Hippocampal formation (tissue), 2 donors: ENCODE measurements at places on chromosomes 1 and 21.
A peak's percentile ranks its signal among the peaks of the same experiment; 100 is the strongest.

DNA sequence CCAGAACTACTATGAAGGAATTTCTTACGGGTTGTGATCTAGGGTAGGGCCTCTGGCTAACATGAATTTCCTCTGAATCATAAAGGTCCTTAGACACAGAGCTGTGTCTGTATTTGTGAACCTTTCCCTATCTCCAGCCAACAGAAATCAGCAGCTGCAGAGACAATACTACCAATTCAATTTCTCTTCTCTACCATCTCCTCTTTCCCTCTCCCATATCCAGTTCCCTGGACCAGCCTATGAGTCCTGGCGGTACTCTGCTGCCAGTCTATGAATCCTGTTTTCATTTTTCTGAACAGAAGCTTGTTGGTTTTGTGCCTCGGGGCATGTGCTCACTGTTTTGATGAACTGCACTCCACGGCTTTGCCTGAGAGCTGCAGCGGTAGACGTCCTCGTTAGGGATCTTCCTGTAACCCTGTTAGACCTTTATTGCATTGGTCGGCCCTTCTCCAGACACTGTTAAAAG is 458.0 kb upstream of the VAMP3 start:
- DNase-seq: peak; percentile 5

DNA sequence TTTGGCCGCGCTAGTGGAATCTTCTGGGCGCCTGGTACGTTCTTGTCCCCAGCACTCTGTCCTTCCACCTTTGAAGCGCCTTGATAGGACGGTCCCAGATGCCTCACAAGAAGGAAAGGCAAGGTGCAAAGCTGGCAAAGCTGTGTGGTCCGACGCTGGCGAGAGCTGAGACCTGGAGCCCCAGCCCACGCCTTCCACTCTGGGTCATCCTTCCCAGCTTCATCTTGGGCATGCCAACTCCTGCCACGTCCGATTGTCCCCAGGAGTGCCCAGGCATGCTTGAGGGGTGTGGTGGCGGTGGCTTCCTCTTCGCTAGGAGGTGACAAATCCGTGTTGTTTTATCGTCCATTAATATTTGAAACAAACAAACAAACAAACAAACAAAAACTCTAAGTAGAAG is 123.9 kb upstream of the DPYD start:
- no peak for DNase-seq

GRCh38 chr1:183881387-183882131 is 76.6 kb downstream of the RGL1 start:
- peak; percentile 54 for DNase-seq

DNA sequence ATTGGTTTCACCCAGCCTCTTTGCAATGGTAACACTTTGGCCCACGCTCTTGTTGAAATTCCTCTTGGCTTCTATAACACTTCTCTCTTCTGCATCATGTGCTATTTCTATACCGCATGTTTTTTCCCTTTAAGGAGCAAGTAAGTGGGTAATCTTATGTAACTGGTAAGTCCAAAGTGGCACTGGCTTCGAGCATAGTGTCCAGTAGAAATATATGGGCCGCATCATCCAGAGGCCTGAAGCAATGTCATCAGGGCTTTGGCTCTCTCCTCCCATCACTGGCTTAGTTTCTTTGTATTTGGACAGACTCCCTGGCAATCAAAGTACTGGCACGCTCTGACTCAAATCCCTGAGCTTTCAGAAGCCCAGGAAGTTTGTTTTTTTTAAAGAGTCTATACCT is 17.5 kb downstream of the CHML start:
- no peak for DNase-seq

DNA sequence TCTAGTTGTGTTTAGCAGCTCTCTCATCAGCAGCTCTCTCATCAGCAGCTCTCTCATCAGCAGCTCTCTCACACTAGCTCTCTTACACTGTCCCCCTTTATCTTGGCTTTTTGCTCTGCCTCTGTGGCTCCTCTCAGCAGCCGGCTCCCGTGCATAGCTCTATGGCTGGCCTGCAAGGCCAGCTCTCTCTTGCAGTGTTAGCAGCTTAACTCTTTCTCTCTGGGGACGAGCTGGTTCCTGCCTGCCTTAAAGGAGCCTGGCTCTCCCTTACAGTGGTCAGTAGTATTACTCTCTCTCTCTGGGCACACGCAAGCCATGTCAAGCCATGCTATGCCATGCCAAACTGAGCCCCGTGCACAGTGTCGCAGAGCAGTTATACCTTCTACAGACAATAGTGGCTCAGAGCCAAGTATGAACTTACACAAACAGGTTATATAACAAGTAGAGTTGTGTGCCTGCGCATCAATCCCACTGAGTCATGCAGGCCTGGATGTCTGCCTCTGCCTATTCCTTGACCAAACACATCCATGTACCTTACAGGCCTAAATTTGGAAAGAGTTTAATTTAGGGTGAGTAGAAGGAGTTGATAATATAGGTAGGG is 295.9 kb downstream of the TPR start:
- DNase-seq: no peak

DNA sequence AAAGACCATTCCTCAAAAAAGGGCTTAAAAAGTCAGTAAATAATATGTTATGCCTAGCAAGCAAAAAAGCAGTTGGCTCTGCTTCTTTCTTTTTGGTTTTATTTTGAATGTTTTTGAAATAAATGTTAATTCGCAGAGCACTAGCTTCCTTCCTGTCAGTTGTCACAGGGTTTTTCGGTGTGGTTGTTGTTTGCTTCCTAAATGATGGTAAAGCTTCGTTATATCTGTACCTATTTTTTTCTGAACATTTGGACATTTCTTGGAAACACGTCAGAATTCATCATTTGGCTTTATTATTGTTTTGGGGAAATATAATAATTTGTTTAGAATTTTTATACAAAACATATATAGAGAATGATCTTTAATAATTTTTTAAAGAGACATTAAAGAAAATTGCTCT is 351.9 kb upstream of the SGIP1 start:
- DNase-seq: no peak

DNA sequence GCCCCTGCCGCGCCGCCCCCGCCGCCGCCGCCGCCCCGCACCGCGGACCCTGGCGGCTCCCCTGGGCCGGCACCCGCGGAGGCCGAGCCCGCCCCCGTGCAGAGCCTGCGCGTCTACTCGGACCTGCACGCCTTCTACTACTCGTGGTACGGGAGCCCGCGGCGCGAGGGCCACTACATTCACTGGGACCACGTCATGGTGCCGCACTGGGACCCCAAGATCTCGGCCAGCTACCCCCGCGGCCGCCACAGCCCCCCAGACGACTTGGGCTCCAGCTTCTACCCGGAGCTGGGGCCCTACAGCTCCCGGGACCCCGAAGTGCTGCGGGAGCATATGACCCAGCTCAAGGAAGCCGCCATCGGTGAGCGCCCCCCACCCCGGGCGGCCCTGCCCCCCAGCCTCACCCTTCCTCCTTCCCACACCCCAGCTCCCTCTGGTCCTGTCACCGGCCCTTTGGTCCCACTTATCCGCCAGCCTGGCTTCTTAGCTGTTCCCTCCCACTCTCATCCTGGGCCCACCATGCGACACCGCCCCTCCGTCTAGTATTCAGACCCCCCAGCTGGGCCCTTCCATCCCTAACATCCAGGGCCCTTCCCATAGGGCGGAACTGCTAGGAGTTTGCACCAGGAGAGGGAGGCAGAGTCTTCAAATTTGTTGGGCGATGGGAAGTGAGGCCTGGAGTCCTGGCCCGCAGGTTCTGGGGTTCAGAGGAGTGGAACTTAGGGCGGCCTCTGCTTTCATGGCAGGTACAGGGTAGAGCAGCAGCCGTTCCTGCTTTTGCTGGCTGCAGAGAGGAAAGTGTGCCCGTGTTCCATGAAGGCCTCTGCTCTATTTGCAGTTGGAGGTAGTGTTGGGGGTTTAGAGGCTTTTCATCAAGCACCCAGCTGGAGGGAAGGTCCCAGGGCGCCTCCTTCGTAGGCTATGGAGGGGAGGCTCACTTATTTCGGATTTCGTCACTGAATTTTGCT is 1.0 kb downstream of the MANEAL start:
- DNase-seq: no peak

DNA sequence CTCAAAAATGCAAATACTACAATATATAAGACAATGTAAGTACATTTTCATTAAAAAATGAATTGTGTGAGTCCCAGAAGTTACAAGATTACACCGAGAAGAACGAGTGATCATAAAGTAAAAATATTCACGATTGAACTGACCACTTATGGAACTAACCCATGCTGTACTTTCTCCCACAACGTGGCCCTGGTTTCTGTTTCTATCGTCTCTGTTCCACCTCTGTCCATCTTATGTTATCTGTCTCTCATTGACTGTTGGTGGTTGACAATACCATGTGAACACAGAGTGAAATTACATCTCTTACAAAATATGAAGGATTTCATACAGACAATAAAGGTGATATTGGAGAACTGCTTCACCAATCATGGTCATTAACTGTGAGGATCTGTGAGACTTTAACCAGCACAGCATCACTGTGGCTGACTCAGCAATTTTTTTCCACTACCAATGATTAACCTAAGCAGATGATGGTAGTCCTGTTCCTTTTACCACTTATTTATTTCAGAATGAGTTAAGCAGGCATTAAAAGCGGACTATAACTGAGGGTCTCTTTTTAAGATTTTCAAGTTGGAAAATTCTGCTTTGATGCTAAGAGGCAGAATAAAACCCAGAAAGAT is 165.1 kb downstream of the TGFB2 start:
- no peak for DNase-seq

- DNase-seq: no peak
Measured at GRCh38 chr1:6408023-6408422, 11.7 kb downstream of the HES2 start.

DNA sequence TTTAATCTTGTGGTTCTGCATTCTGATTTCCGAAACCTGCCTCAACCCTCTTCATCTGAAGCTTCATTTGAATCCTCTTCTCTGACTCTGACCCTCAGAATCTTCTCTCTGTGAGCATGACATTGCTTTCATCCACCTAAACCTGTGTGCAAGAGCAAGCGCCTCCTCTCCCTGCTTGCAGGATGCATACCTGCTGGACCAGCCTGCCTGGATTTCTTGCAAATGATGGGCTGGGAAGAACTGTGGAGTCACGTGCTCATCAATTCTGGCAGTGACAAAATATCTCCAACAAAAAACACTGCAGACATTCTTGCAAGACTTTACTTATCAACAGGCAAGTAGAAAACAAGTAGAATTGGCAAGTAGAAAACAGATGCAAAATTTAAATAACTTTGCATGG is 20.8 kb upstream of the SLC35F3 start:
- no peak for DNase-seq

DNA sequence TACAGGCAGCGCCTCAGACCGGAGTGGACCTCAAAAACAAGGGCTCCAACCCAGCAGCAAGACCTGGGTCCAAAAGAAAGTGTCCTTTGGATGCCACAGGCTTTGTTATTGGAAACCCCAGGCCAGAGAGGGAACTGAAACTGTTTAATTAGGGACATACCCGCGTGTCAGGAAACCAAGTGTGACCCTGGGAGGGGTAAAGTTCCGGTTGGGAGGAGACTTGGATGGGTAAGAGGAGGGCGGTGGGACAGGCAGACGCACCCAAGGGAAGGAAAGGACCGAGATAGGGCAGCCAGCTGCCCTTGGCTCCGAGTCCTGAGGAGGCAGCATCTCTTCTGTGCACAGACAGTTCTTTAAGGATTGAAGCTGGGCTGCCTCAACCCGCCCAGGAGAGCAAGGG is 71.4 kb downstream of the CDC7 start:
- DNase-seq: no peak

GRCh38 chr21:26025536-26026512 is 144.7 kb downstream of the APP start:
- no peak for DNase-seq

DNA sequence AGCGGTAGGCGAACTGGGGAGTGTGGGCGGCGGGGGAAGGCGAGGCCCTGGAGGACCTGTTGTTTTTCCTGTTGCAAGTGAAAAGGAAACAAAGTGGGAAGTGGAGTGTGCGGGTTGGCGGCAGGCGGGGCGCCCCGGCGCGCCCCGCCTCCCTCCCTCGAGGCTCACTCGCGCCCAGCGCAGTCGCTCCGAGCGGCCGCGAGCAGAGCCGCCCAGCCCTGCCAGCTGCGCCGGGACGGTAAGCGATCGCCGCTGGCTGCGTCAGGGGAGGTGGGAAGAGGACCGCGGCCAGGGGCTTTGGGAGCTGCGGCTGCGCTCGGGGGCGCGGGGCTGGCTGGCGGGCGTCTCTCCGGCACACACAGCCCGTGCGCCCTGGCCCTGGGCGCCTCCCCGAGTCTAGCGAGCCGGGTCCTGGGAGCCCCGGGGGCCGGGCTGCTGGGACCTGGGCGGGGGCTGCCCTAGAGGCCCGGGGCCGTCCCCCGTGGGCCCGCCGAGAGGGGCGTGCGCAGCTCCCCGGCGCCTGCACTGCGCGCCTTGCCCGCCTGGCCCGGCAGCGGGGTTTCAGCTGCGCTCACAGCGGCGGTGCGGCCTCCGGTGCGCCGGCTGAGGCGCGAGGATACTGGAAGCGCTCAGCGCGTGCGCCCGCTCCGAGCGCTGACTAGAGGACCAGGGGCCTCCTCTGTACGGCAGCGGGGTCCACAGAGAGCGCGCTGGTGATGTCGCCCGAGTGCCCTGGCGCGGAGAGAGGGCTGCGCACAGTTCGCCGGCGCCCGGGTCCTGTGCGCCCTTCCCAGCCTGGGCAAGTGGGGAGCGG is at the start of gene PIK3CD:
TSS of gene PIK3CD (plus strand) at position 167 of the 814 bp plus-strand sequence. CDS start 58,725 bp downstream, outside the sequence.
- DNase-seq: no peak

DNA sequence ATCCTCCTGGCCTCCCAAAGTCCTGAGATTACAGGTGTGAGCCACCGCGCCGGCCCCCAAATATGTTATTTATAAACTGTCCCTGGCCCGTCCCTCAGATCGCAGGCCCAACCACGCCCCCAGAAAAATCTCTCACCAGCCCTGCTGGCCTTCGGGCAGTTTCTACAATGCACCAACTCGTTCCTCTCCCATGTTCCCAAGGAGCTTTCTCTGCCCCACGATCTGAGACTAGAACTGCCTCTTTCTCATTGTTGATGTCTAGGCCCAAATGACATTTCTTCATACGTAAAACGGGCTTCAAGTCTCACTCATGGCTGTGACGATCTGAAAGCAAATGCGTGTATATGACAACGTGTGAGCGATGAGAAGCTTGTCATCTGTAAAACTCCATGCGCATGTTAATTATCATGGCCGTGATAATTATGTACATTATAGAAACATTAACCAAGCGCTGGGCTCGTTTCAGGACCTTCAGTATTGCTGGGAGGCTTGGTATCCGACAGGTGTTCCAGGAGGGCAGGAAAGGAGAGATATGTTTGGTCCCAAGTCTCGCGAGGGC is 748 bp upstream of the NIPAL3 start:
- no peak for DNase-seq

DNA sequence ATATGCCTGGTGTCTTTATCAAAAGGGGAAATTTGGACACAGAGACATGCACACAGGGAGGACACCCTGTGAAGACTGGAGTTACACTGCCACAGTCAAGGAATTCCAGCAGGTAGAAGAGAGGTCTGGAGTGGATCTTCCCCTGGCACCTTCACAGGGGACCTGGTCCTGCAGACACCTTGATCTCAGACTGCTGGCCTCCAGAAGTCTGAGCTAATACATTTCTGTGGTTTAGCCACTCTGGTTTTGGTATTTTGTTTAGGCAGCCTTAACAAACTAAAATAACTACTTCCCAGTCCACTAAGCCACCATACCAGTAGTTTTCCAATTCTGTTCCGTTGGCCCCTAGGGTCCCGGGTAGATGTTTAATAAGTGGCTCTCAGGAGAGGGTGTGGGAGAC is 164.7 kb downstream of the SETD4 start:
- DNase-seq: no peak
